ENCODE measurements at places on chromosomes 2 and 18.

DNA sequence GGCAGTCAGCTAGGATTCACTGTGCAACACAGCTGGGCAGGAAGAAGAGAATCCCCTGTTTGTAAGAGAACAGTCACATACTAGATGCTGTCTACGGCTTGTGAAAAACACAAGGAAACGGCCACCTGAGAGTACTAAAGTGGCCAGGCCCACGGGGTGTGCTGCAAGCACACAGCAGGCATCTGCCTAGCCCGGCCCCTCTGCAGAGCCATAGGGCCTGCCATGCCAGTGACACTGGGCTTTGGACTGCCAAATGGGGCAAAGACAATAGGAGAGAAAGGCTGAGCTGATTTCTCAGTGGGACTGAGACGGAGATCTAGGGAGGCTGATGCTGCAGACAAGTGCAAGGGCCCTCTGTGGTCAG, 10.3 kb downstream of the TUBB6 start:
- no peak for DNase-seq

- no peak for DNase-seq
These were observed 59.5 kb downstream of the LRRTM1 start for GRCh38 chr2:80244905-80245584.

- DNase-seq: no peak
These were observed 101.4 kb downstream of the MTX2 start for GRCh38 chr2:176370467-176371171.

DNA sequence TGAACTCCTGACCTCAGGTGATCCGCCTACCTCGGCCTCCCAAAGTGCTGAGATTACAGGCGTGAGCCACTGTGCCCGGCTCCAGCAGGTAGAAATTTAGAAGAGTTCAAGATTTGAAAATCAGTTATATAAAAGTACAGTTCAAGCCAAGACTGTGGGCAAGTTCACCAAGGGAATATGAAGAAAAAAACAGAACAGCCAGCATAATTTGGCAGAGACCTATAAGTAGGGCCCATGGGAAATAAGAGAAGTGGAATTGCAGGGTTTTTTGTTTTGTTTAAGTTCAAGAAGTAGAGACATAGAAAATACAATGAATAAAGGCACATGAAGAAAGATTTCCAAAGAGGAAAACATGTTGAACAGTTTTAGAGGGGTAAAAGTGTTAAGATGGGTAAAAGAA, 57.9 kb downstream of the BAZ2B start:
- no peak for DNase-seq

DNA sequence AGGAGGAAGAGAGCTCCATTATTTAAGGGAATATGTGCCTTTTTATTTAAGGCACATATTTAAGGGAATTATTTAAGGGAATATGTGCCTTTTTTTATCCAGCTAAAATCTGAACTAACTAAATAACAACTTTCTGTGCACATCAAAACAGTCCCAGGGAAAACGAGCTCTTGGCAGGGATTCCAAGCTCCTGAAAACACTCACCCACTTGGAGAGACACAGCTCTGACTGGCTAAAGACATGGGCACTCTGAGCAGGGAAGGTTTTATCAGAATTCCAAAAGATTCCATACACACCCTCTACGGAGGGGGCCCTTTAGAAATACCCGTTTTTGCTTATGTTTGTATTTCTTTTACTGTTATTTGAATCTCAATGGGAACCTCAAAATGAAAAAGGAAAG, 181.0 kb downstream of the ZNF516 start:
- DNase-seq: no peak

DNA sequence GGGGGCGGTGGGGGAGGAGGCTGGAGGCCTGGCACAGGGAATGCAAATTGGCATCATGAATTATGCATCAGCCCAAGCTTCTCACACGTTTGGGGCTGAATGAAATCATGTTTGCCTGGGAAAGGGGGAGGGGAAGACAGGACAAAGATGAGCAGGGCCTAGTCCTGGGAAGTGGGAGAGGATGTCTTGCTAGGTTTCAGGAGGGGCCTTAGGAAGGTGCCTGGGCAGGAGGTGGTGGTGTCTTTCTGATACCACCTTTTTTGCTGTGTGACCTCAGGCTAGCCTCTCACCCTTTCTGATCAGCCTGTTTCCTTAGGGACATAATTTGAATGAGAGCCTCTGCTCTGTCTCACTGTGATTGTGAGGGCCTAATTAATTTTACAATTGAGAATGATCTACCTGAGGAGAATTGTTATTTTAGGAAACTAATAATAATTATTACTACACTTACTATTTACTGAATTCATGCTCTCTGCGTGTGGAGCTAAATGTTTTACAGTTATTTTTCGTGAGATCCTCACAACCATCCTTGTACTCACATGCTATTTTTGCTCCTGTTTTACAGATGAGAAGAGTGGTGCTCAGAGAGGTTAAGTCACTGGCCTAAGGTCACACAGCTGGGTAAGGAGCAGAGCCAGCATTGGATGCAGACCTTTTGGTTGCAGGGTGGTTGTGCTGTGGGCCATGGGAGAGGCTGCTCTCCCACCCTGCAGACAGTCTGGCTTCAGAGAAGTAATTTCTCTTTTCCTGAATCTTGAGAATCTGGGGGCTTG, 39.6 kb downstream of the INHBB start:
- DNase-seq: peak; percentile 35

All from WTC11 (cell line).